ENCODE measurements at places on chromosomes 2 and 18.

DNA sequence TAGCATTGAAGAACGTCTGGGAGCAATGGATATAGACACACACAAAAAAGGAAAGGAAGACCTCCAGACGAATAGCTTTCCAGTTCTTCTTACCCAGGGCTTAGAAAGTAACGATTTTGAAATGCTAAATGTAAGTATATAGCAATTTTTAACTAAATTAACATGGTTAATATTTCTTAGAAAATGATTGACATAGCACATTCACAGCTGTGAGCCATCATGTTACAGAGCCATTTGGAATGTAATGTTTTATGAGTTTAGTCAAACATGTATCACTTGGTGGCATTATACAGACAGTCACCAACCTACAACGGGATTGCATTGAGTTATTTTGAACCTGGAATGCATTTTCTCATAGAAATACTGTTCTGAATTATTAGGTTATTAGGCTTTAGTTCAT, 35.1 kb downstream of the WDR43 start:
- no peak overlapping the region for H3K4me3 ChIP-seq
- no peaks in the 10 kb centered on the region for H3K27me3 ChIP-seq
- no peak overlapping the region for H3K27ac ChIP-seq
- H3K4me1 ChIP-seq, result no peaks in the 10 kb centered on the region
- peaks cover 89% of the 10 kb centered on the region for H3K36me3 ChIP-seq

GRCh38 chr2:10150436-10150835, 27.9 kb downstream of the RRM2 start:
- H3K4me3 ChIP-seq, result no peak overlapping the region
- H3K27ac ChIP-seq, result no peak overlapping the region
- DNase-seq, result no peak
- H3K27me3 ChIP-seq, result no peaks in the 10 kb centered on the region

DNA sequence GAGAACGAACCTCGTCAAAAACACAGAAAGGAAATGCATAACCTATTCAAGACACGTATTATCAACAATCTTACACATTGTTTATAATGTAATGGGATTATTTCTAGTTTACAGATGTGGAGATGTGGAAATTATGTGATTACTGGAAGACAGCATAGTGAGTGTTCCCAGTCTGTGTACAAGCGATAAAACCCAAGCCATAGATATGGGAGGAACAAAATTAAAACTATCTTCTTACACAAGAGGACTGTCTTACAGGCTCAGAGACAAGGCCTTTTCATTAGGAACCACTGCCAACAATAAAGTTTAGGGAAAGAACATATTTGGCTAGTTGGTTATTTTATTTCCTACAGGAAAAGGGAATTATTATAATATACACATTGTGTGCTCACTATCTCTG, 20.3 kb downstream of the COBLL1 start:
- H3K4me3 ChIP-seq, result no peak overlapping the region
- H3K4me1 ChIP-seq, result peaks cover 2% of the 10 kb centered on the region
- H3K27ac ChIP-seq, result no peak overlapping the region
- H3K27me3 ChIP-seq, result no peaks in the 10 kb centered on the region
- no peak for DNase-seq

- H3K27ac ChIP-seq, result peak overlapping the region; percentile 67
- H3K4me3 ChIP-seq, result peak overlapping the region; percentile 86
- peak; percentile 74 for DNase-seq
- H3K27me3 ChIP-seq, result no peaks in the 10 kb centered on the region
- H3K36me3 ChIP-seq, result peaks cover 9% of the 10 kb centered on the region
Measured at GRCh38 chr2:227325839-227326195, 766 bp downstream of the MFF start.

GRCh38 chr2:127187081-127187775, 32.9 kb downstream of the CYP27C1 start:
- H3K4me1 ChIP-seq, result no peaks in the 10 kb centered on the region
- H3K27ac ChIP-seq, result no peak overlapping the region
- no peak overlapping the region for H3K4me3 ChIP-seq
- H3K36me3 ChIP-seq, result no peaks in the 10 kb centered on the region
- H3K27me3 ChIP-seq, result no peaks in the 10 kb centered on the region

GRCh38 chr2:61702088-61702467, 151.8 kb downstream of the FAM161A start:
- no peaks in the 10 kb centered on the region for H3K27me3 ChIP-seq
- no peak for DNase-seq
- no peaks in the 10 kb centered on the region for H3K4me1 ChIP-seq
- H3K36me3 ChIP-seq, result no peaks in the 10 kb centered on the region

- peaks cover 43% of the 10 kb centered on the region for H3K4me1 ChIP-seq
- no peak overlapping the region for H3K27ac ChIP-seq
- H3K27me3 ChIP-seq, result no peaks in the 10 kb centered on the region
- H3K4me3 ChIP-seq, result no peak overlapping the region
- DNase-seq, result no peak
Measured at GRCh38 chr18:12012697-12013096, 31.4 kb downstream of the IMPA2 start.

DNA sequence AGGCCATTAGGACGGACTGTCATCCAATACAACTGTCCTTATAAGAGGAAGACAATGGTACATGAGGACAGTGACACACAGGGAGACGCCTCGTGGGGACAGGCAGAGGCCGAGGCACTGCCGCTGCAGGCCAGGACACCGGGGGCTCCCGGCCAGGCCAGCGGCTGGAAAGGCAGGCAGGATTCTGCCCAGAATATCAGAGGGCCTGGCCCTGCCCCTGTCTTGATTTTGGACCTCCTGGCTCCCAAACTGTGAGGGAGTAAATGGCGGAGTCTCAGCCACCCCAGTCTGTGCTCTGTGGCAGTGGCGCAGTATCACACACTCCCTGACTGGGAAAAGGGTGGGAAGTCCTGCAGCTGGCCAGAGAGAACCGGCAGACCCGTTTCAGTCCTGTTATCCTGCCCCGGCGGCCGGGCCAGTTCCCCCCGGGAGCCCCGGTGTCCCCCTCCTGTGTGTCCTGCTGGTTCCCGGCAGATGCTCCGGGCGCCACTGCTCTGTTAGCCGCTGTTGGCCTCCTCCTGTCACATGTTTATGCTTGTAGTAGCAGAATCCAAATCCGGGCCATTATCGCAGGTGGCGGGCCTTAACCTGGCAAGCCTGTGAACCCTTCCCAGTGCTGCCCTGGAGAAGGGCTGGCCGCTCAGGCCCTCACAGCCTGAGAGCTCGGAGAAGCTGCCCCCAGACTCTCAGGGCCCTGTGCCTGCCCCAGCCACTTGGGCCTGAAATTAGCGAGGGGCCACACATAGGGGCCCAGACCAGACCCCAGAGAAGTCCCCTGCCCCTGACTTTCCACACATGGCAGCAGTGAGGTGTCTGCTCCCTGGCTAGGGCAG, 31.4 kb upstream of the TAF1B start:
- H3K27ac ChIP-seq, result no peak overlapping the region
- peak; percentile 56 for DNase-seq
- H3K27me3 ChIP-seq, result no peaks in the 10 kb centered on the region
- no peak overlapping the region for H3K4me3 ChIP-seq
- H3K36me3 ChIP-seq, result no peaks in the 10 kb centered on the region

- H3K27ac ChIP-seq, result peak overlapping the region; percentile 97
- peaks cover 24% of the 10 kb centered on the region for H3K36me3 ChIP-seq
- no peaks in the 10 kb centered on the region for H3K27me3 ChIP-seq
Measured at GRCh38 chr18:26089293-26090129, 902 bp downstream of the SS18 start.

DNA sequence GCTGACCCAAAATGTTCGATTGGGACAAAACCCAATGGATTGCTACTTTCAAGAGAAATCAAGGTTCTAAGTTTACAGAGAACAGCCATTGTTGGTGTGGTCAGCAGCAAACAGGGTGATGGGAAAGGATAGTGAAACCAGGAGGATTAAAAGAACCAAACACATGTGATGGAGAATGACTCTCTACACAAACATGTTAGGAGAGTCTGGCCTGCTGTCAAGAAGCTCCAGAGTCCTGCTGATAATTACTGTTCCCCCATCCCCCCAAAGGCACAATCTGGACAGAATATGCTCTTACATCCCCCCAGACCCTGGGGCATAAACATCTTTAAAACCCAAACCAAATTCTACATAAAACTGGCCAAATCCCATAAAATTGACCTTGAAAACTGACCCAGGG, 32.0 kb upstream of the ACYP2 start:
- no peaks in the 10 kb centered on the region for H3K27me3 ChIP-seq
- H3K4me1 ChIP-seq, result peaks cover 6% of the 10 kb centered on the region
- H3K36me3 ChIP-seq, result no peaks in the 10 kb centered on the region
- no peak overlapping the region for H3K4me3 ChIP-seq
- no peak for DNase-seq

GRCh38 chr18:49169037-49169521, 218.3 kb upstream of the SMAD7 start:
- no peak for DNase-seq
- H3K4me3 ChIP-seq, result no peak overlapping the region
- no peak overlapping the region for H3K27ac ChIP-seq
- H3K36me3 ChIP-seq, result peaks cover 4% of the 10 kb centered on the region
- H3K27me3 ChIP-seq, result no peaks in the 10 kb centered on the region

GRCh38 chr18:79707671-79708070, 28.1 kb downstream of the CTDP1 start:
- peaks cover 45% of the 10 kb centered on the region for H3K36me3 ChIP-seq
- DNase-seq, result no peak
- H3K4me1 ChIP-seq, result no peaks in the 10 kb centered on the region
- H3K4me3 ChIP-seq, result no peak overlapping the region

DNA sequence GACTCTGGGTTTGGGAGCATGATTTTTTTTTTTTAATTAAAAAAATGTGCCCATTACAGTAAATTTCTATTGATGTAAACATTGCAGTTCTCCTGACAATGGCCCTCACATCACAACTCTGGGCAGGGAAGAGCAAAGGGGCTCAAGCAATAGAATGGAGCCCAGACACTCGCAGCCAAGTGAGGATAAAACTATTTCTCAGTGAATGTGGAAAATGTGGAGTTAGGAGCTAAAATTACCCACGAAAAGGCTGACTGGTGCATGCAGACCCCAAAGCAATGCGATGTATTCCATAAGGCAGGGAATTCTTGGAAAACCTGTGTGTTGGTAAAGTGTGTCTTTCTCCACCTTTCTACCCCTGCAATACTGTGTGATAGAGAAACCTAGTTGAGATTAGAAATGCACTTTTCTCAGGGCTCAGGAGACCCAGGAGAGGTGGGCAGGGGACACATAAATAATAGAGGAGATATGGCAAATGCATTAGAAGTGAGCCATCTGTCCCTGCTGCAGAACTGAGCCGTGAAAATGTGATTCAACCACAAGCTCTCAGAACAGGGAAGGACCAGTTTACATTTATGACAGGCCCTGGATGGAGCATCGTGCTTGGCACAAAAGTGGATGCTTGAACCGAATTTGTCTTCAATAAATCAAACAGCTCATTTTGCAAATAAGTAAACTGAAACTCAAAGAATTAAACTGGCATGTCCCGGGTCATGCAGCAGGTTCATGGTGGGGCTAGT, 100.1 kb downstream of the MYCN start:
- no peak for DNase-seq
- no peaks in the 10 kb centered on the region for H3K27me3 ChIP-seq
- no peaks in the 10 kb centered on the region for H3K4me1 ChIP-seq
- H3K27ac ChIP-seq, result no peak overlapping the region

DNA sequence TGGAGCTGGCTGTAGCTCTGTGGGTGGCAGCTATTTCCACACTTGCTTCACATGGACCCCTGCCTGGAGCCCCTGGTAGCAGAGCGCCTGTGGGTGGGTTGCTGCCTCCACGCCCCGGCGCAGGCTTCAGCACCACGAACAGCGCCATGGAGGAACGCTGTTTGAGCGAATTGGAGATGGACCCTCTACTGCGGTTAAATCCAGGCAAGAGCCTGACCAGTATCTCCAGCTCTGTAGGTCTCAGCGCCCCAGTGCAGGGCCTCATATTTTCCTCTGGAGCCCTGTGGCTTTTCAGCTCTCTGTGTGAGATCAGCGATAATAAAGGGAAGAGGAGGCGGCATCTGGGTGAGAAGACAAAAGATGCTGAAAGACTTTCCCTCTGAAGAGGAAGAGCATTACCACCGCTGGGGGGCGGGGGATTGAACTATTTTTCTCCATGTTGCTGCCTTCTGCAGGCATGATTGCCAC, 12.0 kb downstream of the ONECUT2 start:
- H3K4me1 ChIP-seq, result no peaks in the 10 kb centered on the region
- H3K27ac ChIP-seq, result no peak overlapping the region
- peaks cover 39% of the 10 kb centered on the region for H3K27me3 ChIP-seq
- DNase-seq, result peak; percentile 74
- no peaks in the 10 kb centered on the region for H3K36me3 ChIP-seq

- peaks cover 40% of the 10 kb centered on the region for H3K27me3 ChIP-seq
- peaks cover 16% of the 10 kb centered on the region for H3K4me1 ChIP-seq
- H3K4me3 ChIP-seq, result no peak overlapping the region
- no peak for DNase-seq
- no peak overlapping the region for H3K27ac ChIP-seq
Measured at GRCh38 chr2:152064001-152064400, 34.8 kb downstream of the CACNB4 start.

- no peak overlapping the region for H3K4me3 ChIP-seq
- H3K27ac ChIP-seq, result no peak overlapping the region
- no peak for DNase-seq
- no peaks in the 10 kb centered on the region for H3K27me3 ChIP-seq
Measured at GRCh38 chr2:113685471-113685870, 58.4 kb downstream of the RABL2A start.

DNA sequence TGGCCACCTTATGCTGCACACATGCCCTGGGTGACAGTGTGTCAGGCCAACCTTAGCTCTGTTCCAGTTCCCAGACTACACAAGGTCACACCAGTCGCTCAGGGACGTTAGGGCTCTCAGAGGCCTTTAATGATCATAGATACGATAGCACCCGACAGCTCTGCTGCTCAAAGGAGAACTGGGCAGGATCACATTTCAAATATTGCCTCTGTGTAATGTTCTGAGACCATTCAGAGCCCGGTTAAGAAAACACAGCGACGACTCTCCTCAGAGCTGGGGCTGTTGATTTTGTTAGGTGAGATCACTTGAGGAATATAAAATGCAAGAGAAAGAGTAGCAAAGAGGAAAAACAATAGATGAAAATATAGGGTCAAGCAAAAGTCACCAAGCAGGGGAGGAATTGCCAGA, 166.6 kb upstream of the TANK start:
- H3K4me1 ChIP-seq, result peaks cover 3% of the 10 kb centered on the region
- H3K27ac ChIP-seq, result no peak overlapping the region
- no peak for DNase-seq
- H3K36me3 ChIP-seq, result no peaks in the 10 kb centered on the region
- H3K4me3 ChIP-seq, result no peak overlapping the region
- H3K27me3 ChIP-seq, result no peaks in the 10 kb centered on the region
